ENCODE measurements at places on chromosomes 11 and 22. TPM values are rescaled to one million over a fixed set of nuclear protein-coding genes. Genes with fewer than 3 reads are reported as not detected.

KRTAP5-2 gene
- 0.72 TPM for total RNA-seq

OTOG gene
- total RNA-seq = not detected

GRCh38 chr11:291281-292210, 2.6 kb downstream of the PGGHG start:
- DNase-seq = no peak

- no peak for DNase-seq
These were observed 519.5 kb upstream of the LRRC4C start for GRCh38 chr11:41978945-41979344.

DNA sequence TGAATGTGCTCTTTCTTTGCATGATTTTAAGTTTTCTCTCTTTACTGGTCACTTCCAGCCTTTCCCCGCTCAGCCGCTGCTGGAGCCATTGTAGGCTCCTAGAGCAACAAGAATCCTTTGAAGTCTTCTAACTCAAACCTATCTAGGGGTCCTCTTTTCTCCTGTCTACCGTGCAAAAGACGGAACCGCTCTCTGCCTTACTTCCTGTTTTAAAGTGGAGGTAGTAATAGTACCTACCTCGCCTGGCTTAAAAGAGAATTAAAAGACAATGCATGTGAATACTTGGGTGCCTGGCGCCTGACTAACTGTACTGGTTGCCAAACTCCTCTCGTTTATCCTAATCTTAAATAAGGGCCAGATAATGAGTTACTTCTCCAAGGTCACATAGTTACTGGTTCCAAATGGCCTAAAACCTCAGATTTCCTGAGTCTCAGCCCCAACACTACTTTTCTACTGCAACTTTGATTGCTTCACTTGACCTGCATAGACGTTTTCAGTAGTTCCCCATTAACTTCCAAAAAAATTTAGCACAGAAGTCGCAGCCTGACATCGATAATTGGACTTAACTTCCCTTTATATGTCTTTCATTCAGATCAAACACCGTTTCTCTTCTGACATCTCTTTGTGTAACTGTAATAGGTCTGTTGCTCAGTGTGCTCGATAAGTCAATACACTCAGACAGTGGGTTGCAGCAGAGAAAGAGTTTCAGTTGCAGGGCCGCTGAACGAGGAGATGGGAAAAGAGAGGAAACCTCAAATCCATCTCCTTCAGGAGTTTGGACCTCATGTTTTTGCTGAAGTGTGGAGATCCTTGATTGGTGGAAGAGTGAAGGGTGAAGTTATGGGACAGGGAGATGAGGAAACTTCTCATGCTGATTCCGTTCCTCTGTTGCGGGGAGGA, 891 bp downstream of the SAMM50 start:
- no peak for DNase-seq

DNA sequence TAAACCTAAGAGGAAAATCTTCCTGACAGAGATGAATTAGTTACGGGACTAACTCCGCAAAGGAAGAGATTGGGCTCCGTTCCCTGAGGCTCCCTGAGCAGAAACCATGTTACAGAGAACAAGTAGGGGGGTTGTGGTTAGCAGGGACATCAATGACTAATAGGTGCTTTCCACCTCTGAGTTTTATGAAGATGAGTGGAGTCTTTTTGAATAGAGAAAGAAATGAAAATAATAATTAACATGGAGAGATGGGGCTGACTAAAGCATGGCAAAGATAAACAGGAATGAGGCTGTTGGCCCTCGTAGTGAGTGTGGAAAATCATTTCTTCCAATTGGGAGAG, 47.5 kb upstream of the PICALM start:
- no peak for DNase-seq
